Substantia nigra (tissue), 51 donors: ENCODE measurements at places on chromosomes 16 and 17.

- no peak for DNase-seq
These were observed 90.2 kb downstream of the SYCE1L start for GRCh38 chr16:77289331-77289809.

DNA sequence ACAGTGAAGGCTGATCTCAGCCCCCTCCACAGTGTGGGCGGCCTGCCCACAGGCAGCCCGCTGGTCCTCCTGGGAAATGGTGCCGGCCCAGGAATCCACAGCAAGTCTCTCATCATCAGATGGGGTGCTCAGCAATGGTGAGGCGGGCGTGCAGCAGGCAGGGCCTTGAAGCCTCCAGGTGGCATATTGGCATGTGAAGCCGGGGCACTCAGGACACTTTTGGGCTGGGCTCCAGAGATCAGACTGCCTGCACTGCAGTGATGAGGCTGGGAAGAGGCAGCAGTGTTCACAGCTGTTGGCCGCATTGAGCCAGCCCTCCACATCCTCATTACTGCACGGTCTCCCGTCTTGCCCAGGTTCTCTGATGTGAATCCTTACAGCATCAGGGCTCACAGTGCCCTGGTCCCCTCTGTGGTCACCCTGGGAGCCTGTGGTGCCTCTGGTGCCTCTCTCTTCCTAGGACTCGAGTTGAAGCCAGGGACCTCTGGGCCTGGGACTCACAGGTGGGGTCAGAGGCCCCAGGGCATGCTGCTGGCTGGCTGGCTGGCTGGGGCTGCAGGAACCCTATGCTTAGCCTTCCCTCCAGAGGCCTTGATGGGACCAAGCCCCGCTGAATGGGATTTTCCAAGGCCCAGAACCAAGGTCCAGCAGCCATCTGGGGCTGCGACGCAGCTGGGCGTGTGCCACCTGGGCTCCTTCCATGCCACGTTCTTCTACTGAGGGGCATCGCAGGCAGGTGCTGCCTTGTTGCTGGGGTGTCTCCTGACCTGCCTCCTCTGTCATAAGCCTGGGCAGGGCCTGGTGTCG, 48.6 kb downstream of the TNFRSF13B start:
- DNase-seq: no peak

GRCh38 chr17:80837711-80838110, 153.9 kb upstream of the CHMP6 start:
- no peak for DNase-seq

DNA sequence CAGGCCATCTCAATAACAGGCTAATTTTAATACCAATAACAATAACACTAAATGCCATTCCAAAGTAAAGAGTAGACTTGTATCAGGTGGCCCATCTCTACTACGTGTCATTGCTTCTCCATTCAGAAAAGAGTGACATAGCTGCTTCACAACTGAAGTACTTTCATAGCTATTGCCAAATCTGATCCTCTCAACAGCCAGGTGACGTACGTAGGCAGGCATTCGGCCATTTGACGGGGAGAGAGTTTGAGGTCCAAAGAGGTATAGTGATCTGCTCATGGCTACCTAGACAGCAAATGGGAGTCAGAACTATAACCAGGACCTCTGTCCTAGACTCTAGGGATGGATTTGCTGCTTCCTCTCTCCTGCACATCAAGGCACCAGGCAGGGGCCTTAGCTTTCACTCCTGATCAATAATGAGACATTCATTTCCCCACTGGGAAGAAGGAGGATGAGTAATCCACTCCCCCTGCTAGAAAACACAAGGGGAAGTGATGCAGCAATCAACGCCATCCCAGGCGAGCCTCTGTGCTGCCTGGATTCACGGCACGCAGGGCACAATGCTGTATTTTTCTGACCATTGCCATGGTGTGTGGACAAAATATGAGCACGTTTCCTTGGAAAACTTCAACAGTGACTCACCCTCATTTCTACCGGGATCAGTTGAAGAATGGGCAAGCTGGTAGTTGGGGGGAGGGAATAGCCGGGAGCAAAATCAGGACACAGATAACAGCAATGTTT, 80.9 kb downstream of the SPACA3 start:
- no peak for DNase-seq

DNA sequence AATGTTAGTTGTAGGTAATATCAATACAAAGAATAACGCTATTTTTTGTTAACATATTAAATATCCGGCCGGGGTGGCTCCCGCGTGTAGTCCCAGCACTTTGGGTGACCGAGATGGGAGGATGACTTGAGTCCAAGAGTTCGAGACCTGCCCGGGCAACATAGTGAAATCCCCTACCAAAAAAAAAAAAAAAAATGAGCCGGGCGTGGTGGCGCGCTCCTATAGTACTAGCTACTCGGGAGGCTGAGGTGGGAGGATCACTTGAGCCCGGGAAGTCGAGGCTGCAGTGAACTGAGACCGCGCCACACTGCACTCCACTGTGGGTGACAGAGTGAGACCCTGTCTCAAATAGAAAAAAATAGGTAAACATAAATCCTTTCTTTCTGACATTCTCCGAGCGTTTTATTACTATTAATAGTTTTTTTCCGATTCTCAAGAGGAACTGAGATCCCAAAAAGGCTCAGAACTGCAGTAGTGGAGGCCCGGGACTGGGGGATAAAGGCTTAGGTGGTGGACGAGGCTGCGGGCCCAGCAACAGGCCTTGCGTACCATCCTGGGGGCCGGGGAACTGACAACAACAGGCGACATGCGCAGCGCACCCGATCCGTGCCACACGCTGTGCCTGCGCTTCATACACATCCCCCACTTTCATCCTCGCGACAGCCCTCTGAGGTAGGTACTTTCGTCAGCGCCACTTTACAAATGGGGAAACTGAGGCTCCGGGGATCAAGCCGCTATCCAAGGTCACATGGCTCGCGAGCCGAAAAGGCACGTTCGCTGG, 919 bp downstream of the N4BP1 start:
- no peak for DNase-seq

GRCh38 chr17:37519251-37519985, 29.7 kb downstream of the DUSP14 start:
- DNase-seq: no peak

DNA sequence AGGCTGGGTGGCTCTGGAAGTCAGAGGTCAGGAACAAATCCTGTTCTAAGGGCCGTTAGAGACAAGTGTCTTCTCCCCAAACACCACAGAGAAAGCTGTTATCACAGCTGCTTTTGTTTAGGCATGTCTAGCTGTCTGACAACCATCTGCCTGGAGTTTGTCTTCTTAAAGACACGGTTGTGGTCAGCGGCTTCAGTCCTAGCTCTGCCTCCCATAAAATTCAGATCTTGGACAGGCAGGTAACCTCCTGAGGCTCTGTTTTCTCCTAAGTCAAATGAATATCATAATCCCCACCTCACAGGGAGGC, 2.3 kb upstream of the ITGA3 start:
- no peak for DNase-seq

DNA sequence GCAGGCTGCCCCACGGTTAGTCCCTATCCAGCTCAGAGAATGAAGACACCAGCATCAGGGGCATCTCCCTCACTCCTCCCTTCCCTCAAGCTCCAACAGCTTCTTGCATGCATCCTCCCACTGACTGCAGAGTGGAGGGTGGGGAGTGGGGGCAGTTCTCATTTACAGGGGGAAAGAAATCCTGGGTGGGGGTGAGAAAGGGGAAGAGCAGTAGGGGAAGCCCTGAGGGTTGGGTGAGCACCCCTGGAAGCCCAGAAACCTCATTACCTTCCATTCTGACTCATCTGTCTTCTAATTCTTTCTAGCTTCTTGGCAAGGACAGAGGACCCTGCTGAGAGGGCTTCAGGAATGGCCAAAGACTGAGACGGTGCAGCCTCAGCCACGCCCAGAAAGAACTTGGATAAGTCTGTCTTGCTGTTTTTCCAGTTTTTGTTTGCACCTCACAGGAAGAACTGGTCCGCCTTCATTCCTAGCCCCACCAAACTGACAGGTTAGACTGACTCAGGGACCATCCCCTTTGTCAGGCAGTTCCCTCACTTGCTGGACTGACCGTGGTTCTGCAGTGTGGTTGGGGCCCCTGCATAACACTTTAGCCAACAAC, 52.5 kb upstream of the WSB1 start:
- no peak for DNase-seq

DNA sequence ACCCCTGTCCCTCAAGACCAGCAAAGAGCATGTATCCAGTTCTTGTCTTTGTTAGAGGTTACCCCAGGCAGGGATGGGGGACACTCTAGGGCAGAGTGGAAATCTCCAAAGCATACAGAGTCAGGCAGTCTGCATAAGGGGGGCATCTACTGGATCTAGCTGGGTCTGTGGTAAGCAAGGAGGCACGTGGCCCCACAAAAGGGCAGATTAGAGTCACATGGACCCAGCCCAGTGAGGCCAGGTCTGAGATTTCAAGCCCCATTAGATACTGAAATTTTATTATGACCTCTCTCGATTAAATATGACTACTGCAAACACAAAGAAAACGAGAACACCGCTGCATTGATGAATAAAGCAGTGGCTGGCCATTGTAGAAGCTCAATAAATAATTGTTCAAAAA, 1.6 kb upstream of the GPR139 start:
- DNase-seq: no peak

- no peak for DNase-seq
These were observed 4.2 kb downstream of the CCDC42 start for GRCh38 chr17:8740486-8740885.

GRCh38 chr17:79925242-79925957, 86.2 kb upstream of the CBX4 start:
- peak; percentile 32 for DNase-seq

- DNase-seq: no peak
These were observed at the start of gene ENO3 for GRCh38 chr17:4950746-4951204. Gene ENO3, plus strand, starts transcription at chr17:4951119. Its CDS starts 711 bp downstream, at chr17:4951830.

GRCh38 chr17:82477934-82478333, 19.4 kb downstream of the NARF start:
- no peak for DNase-seq

DNA sequence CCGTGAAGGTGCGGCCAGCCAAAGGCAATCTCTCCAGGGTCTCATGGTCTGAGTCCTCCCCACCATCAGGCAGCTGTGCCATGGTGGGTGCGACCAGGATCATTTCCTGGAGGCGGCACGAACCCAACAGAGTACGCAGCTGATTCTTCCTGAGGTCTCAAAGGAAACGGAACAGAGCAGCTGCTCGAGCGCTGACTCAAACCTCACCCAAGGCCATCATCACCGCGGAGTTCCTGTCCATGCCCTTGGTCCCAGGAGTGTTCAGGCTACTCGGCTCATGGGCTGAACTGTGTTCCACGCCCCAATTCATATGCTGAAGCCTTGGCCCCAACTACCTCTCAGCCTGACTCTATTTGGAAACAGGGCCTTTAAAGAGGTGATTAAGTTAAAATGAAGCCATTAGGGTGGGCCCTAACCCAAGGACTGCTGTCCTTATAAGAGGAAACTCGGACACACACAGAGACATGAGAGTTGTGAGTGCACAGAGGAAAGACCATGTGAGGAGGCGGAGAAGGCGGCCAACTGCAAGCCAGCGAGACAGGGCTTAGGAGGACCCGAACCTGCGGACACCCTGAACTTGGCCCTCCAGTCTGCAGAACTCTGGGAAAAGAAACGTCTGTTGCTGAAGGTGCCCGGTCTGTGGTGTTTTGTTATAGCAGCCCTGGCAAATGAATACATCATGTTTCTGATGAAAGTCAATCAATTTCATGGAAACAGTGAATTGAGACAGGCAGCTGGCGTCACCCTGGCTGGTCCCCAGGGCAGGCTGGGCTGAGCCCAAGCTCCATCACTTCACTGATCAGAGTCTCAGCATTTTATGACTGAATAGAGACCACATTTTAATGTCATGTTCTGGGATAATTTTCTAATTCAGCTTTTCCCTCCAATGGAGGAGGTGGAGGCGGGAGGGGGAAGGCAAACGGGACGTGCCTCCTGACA, 13.7 kb downstream of the MXRA7 start:
- DNase-seq: no peak
